ENCODE measurements at places on chromosomes 2 and 18. TPM values are rescaled to one million over a fixed set of nuclear protein-coding genes. Genes with fewer than 3 reads are reported as not detected.

PMAIP1 gene
- polyA plus RNA-seq = 6.8 TPM

UPP2 gene
- not detected for polyA plus RNA-seq

RAB27B gene
- 0.33 TPM for polyA plus RNA-seq

SESTD1 gene
- 18.8 TPM for polyA plus RNA-seq

LOXHD1 gene
- not detected for polyA plus RNA-seq

GRCh38 chr18:12579775-12580174 is 78.1 kb downstream of the SPIRE1 start:
- no peak for DNase-seq

DNA sequence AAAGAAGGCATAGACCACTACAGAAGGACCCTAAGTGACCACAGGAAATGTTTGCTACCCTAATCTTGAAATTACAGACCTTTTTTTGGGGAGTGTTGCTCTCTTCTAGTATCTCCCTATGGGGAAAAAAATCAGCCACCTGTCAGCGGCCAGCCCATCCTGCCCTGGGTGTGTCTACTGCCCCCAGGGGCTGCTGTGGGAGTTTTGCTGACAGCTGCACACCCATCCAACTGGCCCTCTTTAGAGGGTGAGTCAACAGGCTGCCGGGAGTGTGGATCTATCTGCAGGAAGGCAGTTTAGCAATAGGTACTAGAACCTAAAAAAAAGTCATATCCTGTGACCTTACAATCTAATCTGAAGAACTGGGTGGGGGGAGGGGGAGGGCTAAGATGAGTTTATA is 796 bp upstream of the DYSF start:
- no peak for DNase-seq

DNA sequence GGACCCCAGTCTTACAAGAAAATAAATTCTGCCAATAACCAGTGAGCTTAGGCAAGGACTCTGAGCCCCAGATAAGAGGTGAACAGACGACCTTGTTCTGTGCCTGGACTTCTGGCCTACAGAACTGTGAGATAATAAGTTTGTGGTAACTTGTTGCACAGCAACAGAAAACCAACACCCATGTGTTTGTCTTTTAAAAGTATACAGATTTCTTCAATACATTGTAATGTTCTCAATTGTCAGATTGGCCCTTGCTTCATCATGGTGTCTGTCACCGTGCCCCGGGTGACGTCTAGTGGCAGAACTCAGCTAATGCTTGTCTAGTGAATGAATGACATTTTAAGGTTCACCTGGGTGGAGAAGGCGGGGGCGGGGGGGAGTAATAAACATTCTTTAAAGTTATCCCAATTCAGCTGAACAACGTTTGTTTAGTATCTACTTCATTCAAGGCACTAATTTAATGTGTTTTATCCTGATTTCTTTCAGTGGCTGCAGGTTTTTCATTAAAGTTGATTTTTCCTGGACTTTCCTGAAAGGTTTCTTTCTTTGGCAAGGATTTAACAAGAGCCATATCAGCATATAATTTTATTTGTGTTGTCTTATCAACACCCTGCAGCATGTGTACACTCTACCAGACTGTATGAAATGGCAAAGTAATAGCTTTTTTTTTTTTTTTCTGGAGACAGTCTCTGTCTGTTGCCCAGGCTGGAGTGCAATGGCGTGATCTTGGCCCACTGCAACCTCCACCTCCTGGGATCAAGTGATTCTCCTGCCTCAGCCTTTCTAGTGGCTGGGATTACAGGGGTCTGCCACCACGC is 123.8 kb upstream of the DLX2 start:
- no peak for DNase-seq

- DNase-seq = no peak
Observed at GRCh38 chr18:68699043-68699442, 15.9 kb downstream of the TMX3 start.

POU3F3 gene
- not detected for polyA plus RNA-seq

- no peak for DNase-seq
Observed at GRCh38 chr18:54736981-54737380, 91.3 kb upstream of the RAB27B start.
